ENCODE measurements at places on chromosomes 3 and 15.

- DNase-seq: no peak
Observed at GRCh38 chr3:48184299-48184698, 3.9 kb downstream of the CDC25A start.

DNA sequence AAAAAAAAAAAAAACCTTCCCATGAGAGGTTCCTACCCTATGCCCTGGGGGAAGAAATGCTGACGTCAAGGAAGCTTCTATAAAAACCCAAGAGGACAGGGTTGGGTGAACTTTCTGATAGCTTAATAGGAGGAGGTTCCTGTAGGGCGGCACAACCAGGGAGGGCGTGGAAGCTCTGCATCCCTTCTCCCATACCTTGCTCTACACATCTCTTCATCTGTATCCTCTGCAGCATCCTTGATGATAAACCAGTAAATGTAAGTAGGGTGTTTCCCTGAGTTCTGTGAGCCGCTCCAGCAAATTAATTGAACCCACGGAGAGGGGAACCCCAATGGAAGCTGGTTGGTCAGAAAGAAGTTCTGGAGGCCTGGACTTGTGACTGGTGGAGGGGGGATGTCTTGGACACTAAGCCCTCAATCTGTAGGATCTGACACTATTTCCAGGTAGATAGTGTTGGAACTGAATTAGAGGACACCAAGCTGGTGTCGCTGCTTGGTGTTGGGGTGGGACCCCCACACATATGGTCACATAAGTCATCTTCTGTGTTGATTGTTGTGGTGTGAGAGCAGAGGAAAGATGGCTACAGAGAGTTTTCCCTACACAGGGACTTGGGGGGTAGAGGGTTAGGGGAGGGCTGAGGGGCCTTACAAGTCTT, 91.5 kb downstream of the ST6GAL1 start:
- DNase-seq: no peak

- DNase-seq: no peak
Observed at GRCh38 chr15:57094321-57095257, 176.1 kb downstream of the TCF12 start.

DNA sequence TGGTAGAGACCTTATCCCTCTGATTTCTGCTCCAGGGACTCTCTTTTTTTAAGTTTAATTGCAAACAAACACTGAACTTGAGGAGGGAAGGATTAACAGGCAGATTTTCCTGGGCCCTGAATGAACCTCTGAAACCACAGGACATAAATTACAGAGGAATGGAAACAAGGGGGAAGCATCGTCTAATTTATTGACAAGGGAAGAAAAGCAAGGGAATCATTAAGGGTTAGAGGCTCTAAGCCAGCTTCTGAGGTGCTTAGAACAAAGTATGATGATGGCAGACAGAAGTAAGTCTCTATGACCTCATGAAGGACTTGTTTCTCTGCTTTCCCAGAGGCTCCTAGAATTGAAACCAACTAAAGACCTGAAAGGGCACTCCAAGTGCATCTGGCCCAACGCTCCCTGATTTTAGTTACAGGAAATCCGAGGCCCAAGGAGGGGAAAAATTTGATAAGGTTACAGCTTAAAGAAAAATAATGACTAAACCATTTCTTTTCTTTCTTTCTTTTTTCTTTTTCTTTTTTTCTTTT, 244.7 kb upstream of the NR2E3 start:
- DNase-seq: no peak

DNA sequence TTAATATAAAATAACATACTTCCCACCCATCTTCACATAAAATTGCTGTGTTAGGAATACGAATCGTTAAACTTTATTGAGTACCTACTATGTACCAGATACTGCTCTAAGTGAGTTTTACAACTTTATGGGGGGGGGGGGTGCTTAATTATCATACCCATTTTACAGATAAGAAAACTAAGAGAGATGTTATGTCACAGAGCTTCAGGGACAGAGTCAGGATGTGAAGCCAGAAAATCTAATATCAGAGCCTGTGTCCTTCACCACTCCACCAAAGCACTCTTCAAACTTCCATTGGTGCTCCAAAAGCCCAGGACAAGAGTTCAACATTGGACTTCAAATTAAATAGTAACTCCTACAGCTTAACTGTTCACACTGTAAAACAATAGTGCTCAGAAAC, 8.6 kb downstream of the LINS1 start:
- no peak for DNase-seq

- DNase-seq: no peak
Observed at GRCh38 chr15:40744815-40745152, 10.3 kb downstream of the RMDN3 start.

- no peak for DNase-seq
Observed at GRCh38 chr3:175486255-175486654, 627.1 kb downstream of the NAALADL2 start.

DNA sequence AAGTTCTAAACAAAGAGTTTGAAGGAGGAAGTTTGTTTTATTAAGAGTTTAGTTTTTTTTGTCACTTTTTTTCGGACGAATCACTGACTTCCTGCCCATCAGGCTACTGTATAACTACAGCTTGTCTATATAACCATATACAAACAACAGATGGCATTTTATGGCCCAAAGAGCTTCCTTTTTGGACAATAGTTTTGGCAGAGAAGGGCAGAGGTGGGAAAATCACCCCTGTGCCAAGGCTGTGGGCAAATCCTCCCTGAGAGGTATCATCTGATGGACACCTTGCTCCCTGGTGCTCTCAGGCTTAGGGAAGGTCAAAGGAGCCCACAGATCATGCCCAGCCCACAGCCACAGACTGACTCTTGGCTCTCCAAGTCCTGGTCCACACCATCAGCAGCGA, 113.4 kb downstream of the OXNAD1 start:
- DNase-seq: no peak

GRCh38 chr3:61805510-61806080, 244.2 kb downstream of the PTPRG start:
- no peak for DNase-seq

DNA sequence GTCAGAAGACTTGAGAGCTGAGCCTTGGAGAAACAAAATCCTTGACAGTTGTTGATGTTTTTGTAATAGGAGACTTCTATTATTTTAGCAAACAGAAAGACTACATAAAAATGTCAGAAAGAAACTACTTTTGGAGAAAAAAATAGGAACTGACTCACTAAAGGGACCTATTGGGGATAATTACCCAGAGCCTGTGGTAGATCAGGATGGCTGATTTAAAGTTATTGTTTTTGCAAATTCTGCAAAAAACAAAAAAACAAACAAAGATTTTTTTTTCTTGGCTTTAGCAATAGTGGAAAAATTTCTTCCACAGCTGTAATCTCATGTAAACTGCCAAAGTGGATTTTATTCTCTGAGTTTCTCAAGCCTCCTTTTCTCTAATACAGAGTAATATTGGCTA, 101.5 kb upstream of the SATB1 start:
- DNase-seq: no peak

GRCh38 chr3:173986861-173987410, 589.4 kb downstream of the NLGN1 start:
- DNase-seq: no peak

- no peak for DNase-seq
Observed at GRCh38 chr3:57078344-57078634, 17.8 kb downstream of the SPATA12 start.

- no peak for DNase-seq
Observed at GRCh38 chr3:157532529-157533297, 29.5 kb upstream of the VEPH1 start.

DNA sequence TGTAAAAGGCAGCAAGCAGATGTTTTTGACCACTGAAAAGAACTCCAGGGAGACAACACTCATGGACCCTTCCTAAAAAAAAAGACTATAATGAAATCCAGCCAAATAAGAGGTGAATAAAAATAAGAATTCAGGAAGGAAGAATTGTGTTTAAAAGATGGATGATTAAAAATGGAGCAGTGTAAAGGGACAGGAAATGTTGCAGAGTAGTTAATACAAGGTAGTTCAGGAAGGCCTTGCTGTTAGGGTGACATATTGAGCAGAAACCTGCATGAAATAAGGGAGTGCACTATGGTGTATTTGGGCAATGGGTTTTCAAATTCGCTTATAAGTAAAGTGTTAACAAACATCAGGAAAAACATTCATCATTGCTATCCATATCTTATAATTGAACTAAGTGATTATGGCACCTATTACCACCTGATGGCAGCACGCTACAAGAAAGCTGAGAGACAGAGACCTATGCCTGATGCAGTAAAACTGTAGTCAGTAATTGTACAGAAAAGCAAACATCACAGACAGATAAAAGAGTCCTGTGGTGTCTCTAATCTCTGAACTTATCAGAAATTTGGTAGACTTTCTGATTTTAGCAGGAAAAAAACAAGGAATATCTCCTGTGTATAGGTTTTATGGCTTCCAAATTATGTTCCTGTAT, 5.8 kb upstream of the DBR1 start:
- no peak for DNase-seq

GRCh38 chr3:177494216-177494615, 296.9 kb upstream of the TBL1XR1 start:
- no peak for DNase-seq

- no peak for DNase-seq
Observed at GRCh38 chr3:155465664-155466063, 172.2 kb upstream of the STRIT1 start.

GRCh38 chr3:45761831-45762230, 34.5 kb downstream of the SLC6A20 start:
- DNase-seq: no peak

DNA sequence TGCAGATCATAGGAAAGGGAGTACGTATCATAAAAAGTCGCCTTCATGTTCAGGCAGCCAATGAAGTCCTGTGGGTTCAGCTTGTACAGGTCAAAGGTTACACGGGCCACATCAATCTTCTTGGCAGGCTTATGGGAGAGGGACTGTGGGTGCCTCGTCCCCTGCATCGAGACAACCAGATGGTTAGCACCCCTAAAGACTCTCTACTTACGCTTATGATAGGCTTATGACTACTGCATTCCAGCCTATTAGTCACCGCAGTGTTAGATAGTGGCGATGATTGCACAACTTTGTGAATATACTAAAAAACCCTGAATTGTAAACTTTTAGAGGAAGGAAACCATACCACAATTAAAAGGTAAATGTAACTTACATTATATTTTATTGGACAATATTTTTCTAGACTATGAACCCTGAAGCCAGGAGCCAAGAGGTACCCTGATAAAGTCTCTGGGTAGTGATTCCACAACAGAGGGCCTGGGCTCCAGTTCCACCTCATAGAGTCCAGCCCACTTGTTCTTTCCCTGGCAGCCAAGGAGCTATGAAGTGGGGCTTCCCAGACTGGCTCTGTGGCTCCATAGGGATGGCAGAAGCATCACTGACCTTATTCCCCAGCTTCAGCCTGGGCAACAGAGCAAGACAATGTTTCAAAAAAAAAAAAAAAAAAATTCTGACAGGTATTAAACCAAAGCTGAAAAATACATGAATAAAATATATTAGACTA, 2.5 kb upstream of the FANCD2 start:
- no peak for DNase-seq
